Omental fat pad (tissue), 4 donors: ENCODE measurements at places on chromosomes 2 and 18. TPM values are rescaled to one million over a fixed set of nuclear protein-coding genes. Genes with fewer than 3 reads are reported as not detected.

- no peak for DNase-seq
Observed at GRCh38 chr2:71595569-71595968, 142.2 kb downstream of the DYSF start.

GRCh38 chr2:120260736-120261135 is 8.1 kb downstream of the RALB start:
- no peak for DNase-seq

DNA sequence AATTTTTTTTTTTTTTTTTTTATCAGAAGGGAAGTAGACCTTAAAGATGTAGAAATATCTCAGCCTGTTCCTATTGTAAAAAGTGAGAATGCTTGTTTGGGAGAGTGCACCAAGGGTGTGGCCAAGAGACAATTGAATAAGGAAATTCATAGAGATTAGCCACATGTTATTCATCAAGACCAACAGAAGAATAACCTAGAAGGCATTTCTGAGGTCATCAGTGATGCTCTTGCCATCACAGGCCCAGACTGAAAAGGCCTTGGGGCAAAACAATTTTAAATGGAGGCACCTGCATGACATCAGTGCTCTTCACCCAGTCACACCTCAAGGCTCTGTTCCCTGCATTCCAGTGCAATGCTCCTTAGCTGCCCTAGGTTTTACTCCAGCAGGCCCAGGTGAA is 2043.3 kb upstream of the PIK3C3 start:
- no peak for DNase-seq

DNA sequence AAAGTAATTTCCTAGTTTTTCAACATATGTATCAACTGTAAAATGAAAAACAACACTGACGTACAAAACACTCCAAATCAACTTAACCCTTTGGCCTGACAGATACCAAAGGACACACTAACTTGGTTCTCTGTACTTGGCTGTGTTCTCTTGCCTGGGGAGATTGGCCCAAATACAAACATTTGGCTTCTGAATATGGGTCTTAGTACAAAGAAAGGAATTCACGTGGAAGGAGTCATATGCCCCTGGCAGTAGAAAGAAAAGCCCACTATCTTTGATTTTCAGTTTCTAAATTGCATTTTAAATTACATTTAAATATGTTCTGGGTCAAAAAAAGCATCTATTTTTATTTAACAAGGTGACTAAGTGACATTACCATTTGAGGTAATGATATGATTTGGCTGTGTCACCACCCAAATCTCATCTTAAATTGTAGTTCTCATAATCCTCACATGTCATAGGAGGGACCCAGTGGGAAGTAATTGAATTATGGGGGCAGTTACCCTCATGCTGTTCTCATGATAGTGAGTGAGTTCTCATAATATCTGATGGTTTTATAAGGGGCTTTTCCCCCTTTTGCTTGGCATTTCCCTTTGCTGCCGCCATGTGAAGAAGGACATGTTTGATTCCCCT is 153.6 kb upstream of the CCDC195 start:
- no peak for DNase-seq

GRCh38 chr2:233074106-233074505 is 14.0 kb downstream of the INPP5D start:
- no peak for DNase-seq

DNA sequence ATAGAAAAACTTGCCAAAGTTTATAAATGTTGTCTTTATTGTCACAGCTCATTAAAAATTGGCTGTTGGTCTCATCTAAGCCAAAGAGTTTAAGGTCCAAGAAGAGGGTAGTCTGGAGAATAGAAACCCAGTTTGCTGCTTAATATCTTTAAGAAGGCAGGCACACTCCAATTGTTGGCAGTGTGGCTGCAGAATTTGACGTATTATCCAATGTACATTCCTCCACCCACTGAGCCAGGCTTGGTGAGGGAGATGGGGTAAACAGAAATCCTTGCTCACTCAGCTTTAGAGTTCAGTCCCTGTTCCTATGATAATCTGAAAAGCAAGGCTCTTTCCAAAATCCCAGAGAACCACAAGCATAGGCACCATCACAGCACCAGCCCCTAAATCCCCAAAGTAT is 10.7 kb upstream of the ADD2 start:
- DNase-seq, result no peak

POTEJ gene
- not detected for total RNA-seq

DNA sequence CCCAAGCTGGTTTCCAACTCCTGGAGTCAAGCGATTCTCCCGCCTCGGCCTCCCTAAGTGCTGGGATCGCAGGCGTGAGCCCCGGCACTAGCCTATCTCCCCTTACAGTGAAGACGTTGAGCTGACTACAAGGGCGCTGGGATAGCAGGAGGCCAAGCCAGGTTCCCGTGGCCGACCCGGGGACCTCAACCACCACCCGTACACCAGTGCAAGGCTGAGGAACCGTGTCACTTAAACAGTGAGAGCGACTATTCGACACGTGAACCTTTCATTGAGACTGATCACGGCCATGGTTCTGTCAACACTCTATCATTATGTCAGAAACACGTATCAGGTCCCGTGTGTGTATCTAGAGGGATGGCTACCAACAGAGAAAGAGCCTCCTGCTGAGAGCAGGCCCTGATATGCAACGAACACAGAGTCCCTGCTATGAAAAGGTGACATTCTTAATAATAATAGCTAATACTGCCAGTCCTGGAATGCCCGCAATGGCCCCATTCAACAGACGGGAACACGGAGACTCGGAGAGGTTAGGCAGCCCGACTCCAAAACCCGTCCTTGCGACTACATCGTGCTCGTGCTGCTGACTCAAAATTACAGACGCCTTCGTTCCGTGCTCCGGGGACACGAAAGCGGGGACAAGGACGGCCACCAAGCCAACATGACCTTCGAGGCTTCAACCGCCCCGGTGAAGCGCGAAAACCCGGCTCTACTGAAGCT is 833 bp downstream of the AFG3L2 start:
- peak; percentile 27 for DNase-seq

DNA sequence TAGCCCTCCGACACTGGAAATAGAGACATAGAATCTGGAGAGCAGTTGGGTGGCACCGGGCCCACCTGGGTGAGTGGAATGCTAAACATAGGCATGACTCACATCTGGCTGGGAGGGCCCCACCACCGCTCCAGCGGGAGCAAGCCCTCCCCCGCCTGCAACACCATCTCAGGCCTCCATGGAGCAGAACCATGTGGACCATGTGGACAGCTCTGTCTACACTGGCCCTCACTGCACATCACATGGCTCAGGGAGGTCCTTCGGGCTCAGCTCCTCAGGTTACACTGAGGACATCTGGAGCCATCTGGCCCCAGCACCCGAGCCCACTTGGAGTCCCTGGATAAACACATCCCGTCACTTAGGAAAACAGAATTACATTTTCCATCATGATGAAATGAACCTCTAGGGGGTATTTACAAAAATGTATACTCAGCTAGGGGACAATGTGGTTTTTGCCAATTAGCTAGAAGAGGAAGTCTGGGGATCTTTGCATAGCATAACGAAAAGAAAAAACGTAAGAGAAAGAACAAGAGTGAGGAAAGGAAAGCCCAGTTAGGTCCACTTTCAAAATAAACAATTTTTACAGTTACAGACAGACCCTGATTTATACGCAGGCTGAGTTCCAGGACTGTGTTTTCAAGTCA is 30.7 kb upstream of the MLPH start:
- no peak for DNase-seq

- DNase-seq, result no peak
Observed at GRCh38 chr18:34650121-34650545, 60.0 kb upstream of the DTNA start.

DNA sequence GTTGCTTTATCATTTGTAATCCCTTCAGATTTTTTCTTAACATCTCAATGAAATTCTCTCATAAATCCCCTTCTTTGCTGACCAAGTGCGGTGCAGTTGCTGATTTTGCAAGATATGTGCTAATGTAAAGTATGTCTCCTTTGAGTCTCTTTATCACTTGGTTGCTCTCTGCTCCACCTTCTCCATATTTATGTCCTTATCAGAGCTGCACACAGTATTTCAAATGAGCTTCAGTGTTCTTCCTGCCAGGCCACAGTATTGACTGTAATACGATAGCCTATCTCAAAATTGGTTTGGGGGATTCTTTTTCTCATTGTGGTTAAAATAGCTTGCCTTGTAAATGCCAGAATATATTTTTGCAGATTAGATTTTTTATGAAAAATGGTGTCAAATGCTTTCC is 32.2 kb downstream of the MAIP1 start:
- DNase-seq, result no peak

GRCh38 chr2:73895473-73895872 is 2.7 kb downstream of the ACTG2 start:
- DNase-seq, result no peak

SLC19A3 gene
- total RNA-seq, result 150 TPM

- DNase-seq, result no peak
Observed at GRCh38 chr2:143824791-143825190, 695.1 kb downstream of the ZEB2 start.

DSC2 gene
- 10.9 TPM for total RNA-seq

- DNase-seq, result no peak
Observed at GRCh38 chr2:24403832-24404212, 43.5 kb upstream of the ITSN2 start.

GRCh38 chr2:47688561-47688960 is 94.4 kb upstream of the MSH6 start:
- no peak for DNase-seq

INO80C gene
- total RNA-seq, result 8.9 TPM

DNA sequence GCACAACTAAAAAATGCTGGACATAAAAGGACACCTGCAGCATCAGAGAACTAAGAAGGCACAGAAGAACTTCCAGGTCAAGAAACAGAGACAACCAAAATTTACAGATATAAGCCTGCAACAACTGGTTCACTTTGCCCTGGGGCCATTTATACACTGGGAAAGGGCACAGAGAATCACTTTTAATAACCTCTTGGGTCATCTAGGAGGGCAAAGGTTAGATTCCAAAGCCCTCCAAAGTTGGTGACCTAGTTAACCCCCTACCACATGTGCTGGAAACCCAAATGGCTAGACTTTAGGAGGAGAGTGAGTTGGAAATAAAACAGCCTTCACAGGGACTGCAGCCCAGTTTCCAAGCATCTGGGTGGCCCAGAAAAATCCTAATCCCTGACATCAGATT is 3.3 kb downstream of the RNU4ATAC start:
- no peak for DNase-seq

- no peak for DNase-seq
Observed at GRCh38 chr2:3718679-3719078, 15.3 kb downstream of the DCDC2C start.

- no peak for DNase-seq
Observed at GRCh38 chr2:118832791-118833715, 14.4 kb downstream of the EN1 start.

GRCh38 chr2:164840930-164841718 is 499 bp downstream of the COBLL1 start:
- DNase-seq, result no peak

DNA sequence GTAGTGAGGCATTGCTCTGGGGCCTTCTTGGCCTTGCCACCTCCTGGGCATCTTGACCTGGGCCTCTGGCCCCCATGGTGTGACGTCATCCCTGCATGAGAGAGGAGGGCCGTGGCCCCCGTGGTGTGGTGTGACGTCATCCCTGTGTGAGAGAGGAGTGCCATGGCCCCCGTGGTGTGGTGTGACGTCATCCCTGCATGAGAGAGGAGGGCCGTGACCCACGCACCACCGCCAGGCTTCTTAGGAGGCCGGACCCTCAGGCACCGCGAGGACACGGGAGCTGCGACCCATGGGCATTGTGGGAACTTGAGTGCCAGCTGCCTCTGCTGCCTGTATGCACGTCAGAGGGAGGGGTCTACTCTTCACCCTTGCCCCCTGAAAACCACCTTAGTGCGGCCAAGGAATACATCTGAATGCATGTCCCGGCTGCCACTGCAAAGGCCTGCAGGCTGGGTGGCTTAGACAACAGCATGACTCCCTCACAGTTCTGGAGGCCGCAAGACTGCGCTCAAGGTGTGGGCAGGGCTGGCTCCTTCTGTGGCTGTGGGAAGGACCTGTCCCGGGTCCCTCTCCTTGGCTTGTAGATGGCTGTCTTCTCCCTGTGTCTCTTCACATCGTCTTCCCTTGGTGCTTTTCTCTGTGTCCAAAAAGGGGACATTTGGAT is 20.8 kb upstream of the OTOS start:
- DNase-seq, result no peak

GRCh38 chr2:128644718-128645256 is 326.1 kb upstream of the HS6ST1 start:
- no peak for DNase-seq

DNA sequence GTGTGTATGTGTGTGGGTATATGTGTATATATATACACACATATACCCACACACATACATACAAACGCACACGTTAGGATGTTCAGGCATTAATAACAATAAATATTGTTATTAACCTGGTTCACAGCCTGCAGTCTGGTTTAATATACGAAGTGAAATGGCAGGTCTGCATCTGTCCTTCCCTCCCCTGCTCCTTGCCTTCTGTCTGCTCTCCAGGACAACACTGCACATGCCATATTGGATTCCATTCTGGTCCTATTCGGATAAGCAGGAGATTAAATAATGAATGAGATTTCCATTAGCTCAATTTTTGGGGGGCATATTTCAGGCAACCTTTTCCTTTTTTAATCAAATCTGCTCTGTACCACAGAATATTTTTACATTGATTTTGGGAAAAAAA is 158.0 kb downstream of the CELF4 start:
- no peak for DNase-seq

GRCh38 chr2:64595397-64596176 is 58.1 kb downstream of the SERTAD2 start:
- no peak for DNase-seq

DNA sequence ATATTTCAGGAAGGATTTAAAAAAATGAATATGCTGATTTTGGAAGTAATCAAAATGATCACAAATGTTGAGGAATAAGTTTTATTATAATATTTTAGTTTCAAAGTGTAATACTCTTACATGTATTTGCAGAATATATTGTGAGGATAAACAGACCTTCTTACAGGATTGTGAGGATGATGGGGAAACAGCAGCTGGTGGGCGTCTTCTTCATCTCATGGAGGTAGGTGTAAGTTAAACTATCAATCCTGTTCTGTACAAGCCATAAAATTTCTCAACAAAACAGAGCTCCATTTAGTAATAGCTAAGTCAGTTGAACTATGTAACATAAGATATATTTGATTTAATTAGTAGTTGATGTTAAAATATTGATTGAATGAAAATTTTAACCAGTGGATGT is 12.5 kb upstream of the HRH4 start:
- no peak for DNase-seq

DNA sequence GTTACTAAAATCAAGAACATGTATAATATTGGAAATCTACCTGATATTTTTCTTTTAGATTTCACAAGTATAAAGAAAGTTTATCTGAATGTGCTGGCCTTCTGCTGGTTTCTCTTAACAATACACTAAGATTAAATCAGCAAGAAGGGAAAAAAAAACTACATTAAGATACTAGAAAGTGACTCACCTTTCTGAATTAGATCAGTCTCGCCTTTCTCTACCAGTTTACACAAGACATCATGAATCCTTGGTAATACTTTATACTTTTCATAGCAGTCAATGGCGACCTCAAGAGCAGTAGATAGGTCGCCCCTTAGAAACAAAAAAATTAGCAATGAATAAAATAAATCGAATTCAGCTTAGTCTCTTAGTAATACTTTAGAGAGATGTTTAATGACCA is 61.2 kb downstream of the LRPPRC start:
- no peak for DNase-seq

GRCh38 chr2:109049022-109049421 is 60.0 kb upstream of the EDAR start:
- DNase-seq, result no peak

- DNase-seq, result no peak
Observed at GRCh38 chr18:39591649-39592048, 2026.1 kb upstream of the CELF4 start.
